Stimulated activated CD8-positive, alpha-beta memory T cell treated with anti-CD3 and anti-CD28 coated beads, Interleukin-15, amount 100 ng/mL, for 1 hour (primary cell): ENCODE measurements at places on chromosomes 11 and 22.
A peak's percentile ranks its signal among the peaks of the same experiment; 100 is the strongest.

- DNase-seq: no peak
These were observed 4.5 kb upstream of the CREB3L1 start for GRCh38 chr11:46272816-46273427.

DNA sequence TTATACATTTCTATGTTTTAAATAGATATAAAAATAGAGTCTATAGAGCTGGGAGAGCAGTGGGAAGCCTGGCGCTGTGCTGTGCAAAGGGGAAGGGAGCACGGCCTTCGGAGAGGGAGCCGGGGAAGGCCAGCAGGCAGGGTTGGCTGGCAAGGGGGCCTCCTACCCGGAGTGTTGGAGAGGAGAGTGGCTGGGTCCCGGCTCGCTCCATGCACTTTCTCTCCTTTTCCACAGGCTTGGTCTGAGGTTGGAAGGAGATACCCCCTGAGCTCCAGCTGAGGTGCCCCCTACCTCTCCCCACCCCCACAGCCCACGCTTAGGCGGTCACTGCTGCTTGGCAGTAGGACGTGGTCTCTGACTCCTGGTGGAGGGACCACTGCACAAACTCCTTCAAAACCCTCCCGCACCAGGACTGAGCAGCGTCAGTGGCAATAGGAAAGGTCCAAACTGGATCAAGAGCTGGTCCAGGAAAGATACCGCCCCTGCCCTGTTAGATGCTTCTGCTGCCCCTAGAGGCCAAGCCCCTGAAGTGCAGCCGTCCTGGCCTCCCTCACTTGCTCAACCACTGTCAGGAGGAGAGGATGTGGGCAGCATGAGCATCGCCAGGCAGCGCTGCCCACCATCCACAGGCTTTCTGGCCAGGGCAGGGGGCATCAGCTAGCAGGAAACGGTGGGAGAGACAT is 52.9 kb downstream of the SYT13 start:
- peak; percentile 16 for DNase-seq

DNA sequence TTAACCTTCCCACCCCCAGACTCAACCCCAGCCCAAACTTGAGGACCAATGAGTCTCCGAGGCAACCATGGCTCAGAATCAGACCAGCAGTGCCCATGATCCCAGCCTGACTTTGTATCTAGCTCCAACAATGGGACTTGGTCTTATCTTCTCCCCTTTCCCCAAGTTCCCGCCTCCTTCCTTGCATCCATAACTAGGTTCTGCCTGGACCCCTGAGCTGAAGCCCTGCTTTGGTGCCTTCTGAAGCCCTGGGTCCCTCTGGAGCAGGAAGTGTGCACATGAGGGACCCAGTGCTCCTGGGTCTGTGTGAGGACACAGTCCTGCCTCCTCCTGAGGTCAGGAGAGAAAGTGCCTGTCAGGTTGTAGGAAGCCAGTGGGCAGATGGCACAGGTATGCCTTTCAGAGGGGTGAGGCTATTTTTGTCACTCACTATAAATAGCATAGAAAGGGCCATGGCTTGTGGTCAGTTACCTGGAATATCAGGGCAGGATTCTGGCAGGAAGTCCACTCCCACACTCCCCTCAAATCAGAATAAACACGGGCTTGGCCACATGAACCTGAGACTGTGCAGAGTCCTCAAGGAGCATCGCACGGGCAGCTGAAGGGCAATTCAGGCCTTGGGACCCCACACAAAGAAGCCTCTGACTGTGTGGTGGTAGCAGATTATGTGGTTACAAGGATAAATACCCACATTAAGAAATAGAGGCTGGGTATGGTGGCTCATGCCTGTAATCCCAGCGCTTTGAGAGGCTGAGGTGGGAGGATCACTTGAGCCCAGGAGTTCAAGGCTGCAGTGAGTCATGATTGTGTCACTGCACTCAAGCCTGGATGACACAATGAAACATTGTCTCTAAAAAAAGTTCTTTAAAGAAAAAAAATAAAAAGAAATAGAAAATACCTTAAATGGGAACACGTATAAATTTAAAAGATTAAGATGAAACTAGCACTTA is 27.4 kb downstream of the RCN1 start:
- no peak for DNase-seq

DNA sequence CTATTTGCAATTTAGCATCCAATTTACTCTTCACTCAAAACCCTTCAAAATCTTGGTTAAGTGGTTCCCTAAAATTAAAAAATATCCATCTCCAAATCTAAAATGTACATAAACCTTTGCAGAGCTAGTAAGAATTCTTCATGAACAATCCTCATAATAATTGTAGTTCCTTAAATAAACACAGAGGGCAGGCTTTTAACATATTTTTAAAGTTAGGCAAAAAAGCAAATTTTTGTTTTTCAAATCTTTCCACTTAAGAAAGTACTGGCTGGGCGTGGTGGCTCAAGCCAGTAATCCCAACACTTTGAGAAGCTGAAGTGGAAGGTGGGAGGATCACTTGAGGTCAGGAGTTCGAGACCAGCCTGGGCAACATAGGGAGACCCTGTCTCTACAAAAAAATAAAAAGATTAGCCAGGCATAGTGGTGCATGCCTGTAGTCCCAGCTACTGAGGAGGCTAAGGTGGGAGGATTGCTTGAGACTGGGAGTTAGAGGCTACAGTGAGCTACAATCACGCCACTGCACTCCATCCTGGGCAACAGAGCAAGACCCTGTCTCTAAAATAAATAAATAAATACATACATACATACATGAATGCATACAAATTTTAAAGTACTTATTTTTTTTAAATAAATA is 25.1 kb upstream of the PLAAT3 start:
- DNase-seq: no peak

DNA sequence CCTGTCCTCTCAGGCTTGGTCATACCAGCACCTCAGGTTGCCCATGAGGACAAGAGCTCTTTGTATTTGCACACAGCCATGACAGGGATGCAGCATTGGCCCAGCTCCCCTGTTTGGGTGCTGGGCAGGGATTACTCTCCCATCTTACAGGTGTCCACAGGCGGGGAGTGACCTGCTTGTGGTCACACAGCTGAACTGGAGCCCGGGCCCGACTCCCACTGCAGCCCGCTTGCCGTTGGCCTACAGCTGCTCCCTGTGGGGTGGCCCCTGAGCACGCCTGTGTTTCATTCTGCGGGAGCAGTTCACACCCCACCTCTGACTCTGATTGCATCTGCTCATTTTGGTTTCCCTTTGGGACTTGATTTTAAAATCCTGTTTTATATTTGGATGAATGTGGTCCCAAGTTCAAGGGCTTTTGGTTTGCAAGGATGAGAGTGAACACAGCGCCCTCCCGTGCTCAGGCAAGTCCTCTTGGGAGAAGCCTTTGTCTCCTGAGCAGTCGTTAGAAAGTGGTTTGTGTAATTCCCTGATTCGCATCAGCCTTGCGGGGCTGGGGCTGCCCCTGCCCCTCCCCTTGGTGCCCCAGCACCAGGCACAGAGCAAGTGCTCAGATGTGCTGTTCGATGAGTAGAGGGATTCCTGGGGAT is 9.3 kb downstream of the PICK1 start:
- DNase-seq: no peak

GRCh38 chr22:37242395-37242918 is 1.6 kb downstream of the RAC2 start:
- DNase-seq: peak; percentile 77

- no peak for DNase-seq
These were observed 222.3 kb downstream of the ETS1 start for GRCh38 chr11:128365044-128365443.

DNA sequence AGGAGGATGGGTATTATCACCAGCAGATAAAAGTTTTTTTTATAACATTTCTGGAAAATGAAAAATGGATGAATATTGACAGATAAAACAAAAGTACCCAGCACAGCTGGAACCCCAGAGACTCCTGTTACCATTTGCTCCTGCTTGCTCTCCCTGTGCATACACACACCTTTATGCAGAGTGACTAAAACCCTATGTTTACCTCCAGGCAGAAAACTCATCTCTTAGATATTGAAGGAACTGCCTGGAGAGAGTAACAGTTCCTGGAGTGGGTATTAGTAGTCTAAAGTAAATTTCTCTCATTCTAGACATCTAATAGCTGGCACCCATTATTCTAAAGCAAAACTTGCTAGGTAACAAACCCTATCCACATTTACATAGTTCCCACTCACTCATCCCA is 38.0 kb downstream of the CYP2R1 start:
- DNase-seq: no peak

DNA sequence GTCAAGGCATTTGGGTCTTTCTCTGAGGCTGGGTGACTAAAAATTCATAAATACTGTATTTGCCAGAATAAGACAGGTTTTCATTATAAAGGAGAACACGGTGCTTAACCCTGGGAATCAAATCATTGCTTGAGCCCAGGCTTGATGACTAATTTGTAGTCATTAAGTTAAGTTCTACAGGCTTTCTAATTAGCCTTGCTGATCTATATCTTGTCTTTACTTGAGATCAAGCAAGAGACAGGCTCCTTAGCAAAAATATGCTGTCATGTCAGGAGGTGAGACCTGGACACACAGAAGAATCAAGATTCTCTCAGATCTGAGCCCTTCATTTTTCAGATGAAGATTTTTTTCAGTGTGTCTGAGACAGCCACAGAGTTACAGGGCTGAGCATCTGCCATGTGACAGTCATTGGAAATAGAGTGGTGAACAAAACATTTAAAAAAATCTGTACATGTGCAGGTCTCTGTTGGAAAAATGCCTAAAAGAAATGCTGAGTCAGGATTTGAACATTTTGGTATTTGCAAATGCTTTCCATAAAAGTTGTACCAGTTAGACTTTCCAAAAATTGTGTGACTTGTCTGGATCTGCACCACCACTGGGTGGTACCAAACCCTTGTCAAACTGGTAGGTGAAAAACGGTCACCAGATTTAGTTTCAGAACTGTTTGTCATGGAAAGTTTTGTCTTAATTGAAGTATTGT is 14.6 kb downstream of the ACAT1 start:
- DNase-seq: no peak

GRCh38 chr11:47259232-47259977 is 1.6 kb downstream of the NR1H3 start:
- DNase-seq: no peak

DNA sequence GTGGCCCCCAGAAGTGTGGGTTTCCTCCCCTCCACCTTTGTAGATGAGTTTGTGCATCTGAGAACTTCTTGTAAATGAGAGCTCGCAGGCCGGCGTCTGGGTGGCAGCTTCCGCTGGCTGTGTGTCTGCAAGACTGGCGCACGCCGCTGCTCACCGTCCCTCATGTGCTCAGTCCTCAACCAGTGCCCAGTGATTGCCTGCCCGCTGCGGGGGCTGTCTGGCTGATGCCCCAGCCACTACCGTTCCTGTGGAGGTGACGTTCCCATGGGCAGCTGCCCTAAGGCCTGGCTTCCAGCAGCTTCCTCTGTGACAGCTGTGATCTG is 8.8 kb downstream of the TBX1 start:
- no peak for DNase-seq

GRCh38 chr22:44622147-44622427 is 79.9 kb upstream of the PRR5 start:
- DNase-seq: no peak

DNA sequence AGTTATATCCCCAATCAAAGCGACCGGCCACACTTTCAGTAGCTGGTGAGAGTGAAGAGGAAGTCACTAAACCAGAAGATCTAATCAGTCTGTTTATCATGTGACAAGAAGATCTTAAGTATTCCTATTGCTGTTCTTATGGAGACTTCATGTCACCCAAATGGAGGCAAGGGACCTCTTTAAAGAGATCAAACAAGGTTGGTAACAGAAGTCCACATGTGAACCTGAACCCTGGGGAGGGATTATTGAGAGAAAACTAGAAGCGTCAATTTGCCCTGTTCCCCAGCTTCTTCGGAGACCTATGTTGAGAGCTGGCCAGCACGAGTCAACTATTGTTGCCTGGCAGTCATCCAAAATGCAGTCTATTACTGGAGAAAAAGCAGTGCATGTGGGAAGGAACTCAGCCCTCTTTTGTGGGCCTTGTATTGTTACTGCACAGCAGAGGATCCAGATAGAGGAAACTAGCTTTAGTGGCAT is 76.9 kb upstream of the CTSC start:
- no peak for DNase-seq

DNA sequence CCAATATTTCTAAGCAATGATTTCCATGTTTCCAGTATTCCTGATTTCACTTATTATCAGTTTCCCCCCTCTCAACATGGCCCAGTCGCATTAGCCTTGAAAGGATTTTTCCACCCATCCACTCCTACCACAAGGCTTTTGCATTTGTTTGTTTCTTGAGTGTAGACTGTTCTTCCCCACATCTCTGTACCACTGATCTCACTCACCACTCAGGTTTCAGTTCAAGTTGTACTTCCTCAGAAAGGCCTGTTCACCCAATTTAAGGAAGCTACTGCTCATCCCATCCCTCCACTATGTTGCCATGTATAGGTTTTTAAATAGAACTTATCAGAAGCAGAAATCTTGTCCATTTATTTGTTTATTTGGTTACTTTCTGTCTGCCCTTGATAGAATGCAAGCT is 472.3 kb downstream of the FAM181B start:
- no peak for DNase-seq

DNA sequence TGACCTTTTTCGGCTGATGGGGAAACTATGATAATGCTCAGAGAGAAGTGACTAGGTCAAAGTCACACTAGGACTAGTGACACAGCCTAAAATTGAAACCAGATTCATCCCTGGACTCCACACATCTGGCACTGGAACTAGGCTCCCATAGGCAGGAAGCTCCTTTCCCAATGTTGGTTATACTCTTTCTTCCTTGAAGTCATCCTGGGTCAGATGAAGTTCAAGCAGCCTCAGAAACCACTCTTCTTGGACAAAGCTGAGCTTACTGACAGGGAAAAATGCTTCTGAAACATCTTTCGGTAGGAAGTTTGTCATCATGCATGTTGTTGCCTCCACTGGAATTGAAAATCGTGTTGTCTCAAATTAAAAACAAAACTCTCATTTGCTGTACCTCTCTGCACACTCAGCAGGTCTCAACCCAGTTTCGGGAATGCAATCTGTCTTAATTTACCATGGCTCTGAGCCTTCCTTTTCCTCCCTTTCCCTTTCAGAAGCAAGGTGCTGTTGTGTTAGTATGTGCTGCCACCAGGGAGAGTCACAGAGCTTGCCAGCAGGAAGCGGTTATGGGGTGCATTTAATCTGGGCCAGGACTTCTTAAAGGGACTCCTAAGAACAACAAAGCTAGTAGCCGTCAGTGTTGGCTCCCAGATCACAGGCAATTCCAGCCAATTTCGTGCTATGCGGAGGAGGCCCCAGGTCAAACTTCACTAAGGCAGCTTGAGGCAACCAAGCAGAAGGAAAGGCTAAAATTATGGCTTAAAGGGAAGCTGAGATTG is 384.8 kb downstream of the TENM4 start:
- DNase-seq: no peak
